Sciatic nerve (tissue), 2 donors: ENCODE measurements at places on chromosomes 13 and 19. TPM values are rescaled to one million over a fixed set of nuclear protein-coding genes. Genes with fewer than 3 reads are reported as not detected.

GRCh38 chr13:28623782-28624706, 34.9 kb upstream of the POMP start:
- DNase-seq = no peak

- DNase-seq = peak; percentile 82
These were observed 53.3 kb upstream of the C13orf46 start for GRCh38 chr13:114027046-114027715.

DNA sequence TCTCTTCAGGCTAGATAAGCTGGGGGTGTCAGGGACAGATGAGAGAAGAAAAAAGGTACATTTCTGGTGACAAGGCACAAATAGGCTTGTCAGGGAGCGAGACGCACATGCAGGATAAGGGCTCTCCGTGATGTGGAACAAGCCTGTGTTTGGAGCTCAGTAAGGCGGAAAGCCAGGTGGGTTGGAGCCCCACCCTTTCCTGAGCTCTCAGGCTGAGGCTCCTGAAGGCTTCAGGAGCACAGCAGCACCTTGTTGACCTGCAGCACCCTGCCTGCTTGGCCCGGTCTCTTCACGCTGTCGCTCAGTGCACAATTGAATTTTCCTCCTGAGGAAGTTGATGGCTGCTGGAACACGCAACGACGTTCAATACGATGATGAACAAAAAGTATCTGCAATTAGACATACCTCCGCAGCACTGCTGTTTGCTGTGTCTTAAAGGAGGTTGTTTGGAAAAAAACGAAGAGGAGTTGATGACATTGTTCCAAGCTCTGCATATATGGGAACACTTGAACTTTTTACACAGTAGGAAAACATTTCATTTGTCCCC, 29.3 kb downstream of the SERP2 start:
- peak; percentile 36 for DNase-seq

DNA sequence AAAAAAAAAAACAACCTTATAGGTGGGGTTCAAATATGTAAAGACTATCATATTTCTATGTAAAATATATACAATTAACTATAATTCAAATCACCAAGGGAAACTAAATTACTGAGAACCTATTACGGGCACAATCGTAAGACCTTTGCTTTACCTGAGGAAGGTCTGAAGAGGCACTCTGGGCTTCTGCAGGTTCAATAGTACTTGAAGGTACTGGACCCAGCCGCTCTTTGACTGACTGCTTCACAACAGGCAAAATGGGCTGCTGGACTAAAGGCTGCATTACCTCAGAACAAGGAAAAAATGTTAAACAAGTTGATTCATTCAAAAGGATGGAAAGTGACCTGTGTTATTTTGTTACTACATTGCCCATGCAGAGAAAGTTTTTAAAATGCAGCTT, 51.8 kb downstream of the RBM26 start:
- DNase-seq = no peak

DNA sequence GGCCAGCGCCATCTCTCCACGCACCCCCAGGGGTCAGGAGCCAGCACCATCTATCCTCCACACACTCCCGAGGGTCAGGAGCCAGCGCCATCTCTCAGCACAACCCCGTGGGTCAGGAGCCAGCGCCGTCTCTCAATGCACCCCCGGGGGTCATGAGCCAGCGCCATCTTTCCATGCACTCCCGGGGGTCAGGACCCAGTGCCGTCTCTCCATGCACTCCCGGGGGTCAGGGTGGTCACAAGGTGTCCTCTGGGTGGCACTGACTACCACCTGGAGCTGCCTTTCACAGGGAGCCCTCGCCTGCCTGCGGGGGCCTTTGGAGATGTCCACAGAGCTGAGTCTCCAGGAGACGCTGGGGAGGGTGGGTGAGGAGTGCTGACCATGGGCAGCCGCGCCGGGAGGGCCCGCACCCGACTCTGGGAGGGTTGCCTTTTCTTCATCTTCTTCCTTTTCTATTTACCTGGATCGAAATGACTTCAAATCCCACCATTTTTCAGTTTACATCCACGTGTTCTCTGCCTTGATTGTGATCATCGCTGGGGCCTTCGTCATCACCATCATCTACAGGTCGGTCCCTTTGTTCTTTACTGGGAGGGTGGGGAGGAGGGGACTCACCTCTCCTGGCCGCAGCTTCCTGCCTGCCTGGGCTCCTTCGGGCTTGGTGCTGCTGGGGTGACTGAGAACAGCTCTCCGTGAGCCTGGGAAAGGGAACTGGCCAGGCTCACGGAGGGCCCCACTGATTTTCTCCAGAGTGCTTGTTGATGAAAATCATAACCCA, 19.1 kb downstream of the TEX29 start:
- DNase-seq = no peak

GRCh38 chr13:96629331-96629730, 364.9 kb downstream of the OXGR1 start:
- DNase-seq = no peak

DNA sequence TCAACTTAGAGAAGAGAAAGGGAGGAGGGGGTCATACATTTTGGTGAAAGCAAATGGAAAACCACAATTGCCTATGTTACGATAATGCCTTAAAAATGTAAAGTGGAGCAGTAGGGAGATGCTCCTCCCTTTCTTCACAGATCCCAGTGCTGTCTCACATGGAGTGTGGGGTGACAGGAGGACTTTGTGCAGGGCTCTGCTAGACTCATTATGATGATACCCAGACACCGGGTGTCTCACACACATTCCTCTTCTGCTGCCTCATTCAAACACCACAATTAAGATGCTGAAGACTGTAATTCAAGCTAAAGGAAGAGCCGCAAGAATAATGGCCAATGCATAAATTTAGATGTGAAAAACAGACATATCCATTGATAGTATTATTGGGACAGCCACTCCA, 150.6 kb downstream of the LHFPL6 start:
- no peak for DNase-seq

DNA sequence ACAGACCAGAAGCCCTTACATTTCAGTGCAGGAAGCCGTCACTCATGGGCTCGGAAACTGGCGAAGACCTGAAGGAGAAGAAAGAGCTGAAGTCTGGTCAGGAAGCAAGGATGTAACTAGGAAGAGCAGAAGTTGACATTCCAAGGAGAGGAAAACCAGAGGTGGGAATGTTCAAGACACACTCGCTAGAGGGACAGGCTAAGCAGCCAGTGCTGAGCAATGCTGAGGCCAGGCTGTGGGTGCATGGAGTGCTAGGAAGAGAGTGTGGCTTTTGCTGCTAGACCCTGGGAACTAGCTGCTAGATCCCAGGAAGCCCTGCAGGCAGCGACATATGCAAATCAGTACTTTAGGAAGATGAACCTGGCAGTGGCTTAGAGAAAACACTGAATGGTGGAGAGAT, 12.1 kb upstream of the URAD start:
- DNase-seq = no peak

- DNase-seq = no peak
These were observed 145.3 kb downstream of the PDS5B start for GRCh38 chr13:32731576-32731975.

DNA sequence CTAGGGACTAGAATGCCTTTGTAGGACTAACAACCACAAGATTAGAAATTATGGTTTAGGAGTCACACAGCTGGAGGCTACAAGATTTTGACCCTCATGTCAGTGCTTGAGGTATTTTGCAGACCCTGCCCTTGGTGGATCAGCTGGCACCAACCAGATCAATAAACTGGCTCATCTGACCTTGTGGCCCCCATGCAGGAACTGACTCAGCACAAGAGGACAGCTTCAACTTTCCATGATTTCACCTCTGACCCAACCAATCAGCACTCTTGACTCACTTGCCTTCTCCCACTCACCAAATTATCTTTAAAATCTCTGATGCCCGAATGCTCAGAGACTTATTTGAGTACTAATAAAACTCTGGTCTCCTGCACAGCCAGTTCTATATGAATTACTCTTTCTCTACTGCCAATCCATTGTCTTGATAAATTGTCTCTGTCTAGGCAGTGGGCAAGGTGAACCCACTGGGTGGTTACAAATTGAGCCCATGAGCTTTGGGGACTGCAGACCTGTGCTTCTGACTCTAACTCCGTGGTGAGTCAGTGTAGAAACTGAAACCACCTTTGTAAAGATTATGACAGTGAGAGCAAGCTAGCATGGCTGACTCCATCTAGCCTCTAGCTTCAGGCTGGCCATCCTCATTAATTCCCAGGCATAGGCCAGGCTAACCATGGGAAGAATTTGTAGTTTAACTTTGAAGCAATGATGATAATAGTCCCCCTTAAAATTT, 33.9 kb upstream of the CEACAM8 start:
- DNase-seq = no peak

GRCh38 chr13:49354719-49355118, 89.1 kb downstream of the CAB39L start:
- no peak for DNase-seq

GRCh38 chr19:54612428-54612827, 17.9 kb upstream of the LILRB1 start:
- no peak for DNase-seq

- DNase-seq = no peak
These were observed 200.2 kb downstream of the COL4A1 start for GRCh38 chr13:110106726-110107125.

Gene FCER2
- total RNA-seq = 3.7 TPM

Gene PRR22
- 1.0 TPM for total RNA-seq

Gene OR7A5
- 0.22 TPM for total RNA-seq

DNA sequence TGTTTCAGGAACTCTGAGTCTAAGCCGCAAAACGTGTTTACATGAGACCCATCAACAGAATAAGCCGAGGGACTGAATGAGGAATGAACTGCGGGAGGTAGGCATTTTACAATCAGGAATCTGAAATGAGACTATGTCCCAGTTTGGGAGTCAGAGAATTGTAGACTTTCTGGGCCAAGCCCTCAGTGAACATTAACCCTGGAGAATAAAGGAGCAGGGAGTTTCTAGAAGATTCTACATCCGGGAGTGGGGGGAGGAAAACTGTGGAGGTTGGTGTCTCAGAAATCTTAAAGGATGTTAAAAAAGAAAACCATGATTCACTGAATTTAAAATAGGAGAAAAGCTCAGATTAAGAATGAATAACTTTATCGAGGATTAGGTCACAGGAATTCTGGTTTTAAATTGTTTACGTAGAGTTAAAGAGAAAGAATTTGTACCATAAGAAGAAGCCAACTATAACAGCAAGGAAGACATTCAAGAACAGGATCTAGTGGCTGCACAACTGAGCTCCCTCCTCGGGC, 18.5 kb downstream of the RFX2 start:
- no peak for DNase-seq

Gene BRME1
- 3.4 TPM for total RNA-seq

Gene BCL3
- 117 TPM for total RNA-seq

Gene ARGLU1
- 150 TPM for total RNA-seq

DNA sequence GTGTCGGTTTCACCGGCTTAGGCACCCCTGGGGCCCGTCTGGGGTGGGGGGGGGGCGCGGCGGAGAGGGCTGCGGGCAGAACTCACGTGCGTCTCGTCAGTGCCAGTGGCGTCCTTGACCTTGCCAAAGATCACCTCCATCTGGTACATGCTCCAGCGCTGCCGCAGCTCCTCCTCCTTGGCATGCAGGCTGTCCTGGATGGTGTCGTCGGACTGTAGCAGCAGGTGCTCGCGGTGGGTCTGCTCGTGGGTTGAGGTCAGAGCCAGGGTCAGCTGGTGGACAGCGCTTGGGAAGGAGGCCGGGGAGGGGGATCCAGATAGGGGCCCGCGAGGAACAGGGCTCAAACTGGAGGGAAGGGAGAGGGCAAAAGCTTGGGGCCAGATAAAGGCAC, 4.7 kb upstream of the RGL3 start:
- no peak for DNase-seq

DNA sequence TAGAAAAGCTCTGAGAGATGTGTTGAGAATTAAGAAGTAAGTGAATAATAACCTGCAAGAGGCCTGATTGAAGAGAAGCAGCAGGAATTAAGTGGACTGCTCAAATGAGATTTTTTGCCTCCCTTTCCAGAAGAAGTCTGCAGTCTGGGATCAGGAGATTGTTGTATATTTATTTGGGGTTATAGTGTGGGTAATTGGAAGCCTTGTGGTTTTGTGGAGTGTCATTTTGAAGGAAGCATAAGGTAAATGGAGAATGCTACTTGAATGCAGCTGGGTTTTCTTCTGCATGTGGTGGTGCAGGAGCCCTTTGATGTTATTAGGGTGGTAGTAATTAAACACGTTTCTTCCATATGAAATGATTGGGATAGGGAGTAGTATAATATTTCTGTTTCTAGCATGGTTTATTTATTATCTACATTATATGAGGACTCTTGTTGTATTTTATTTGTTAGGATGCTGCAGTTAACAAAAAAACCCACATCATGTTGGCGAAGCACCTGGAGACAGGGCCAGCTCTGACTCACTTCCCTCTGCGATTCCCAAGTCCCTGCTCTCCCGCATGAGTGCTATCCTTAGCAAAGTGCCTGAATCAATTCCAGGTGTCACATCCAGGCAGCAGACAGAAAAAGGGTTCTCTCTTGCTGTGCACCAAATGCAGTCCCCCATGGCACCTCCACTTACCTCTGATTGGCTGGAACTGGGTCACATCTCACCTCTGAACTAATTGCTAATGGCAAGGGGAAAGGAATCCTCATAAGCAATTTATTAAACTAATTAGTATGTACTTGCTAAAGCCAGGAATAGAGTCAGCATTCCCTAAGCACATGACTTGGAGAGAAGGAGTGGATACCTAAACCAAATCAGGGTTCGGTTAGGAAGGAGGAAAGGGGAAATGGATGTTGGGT, 54.8 kb downstream of the DGKH start:
- no peak for DNase-seq

GRCh38 chr13:50594276-50595051, 249.0 kb downstream of the DLEU7 start:
- peak; percentile 83 for DNase-seq

GRCh38 chr13:112690283-112690929, 568 bp downstream of the ATP11A start:
- peak; percentile 74 for DNase-seq

- DNase-seq = no peak
These were observed 128.7 kb downstream of the TSHZ3 start for GRCh38 chr19:31220540-31220939.

Gene ZBTB32
- 0.18 TPM for total RNA-seq
